ENCODE measurements at places on chromosomes 6 and 20. TPM values are rescaled to one million over a fixed set of nuclear protein-coding genes. Genes with fewer than 3 reads are reported as not detected.

The C2 gene
- total RNA-seq = 0.86 TPM

- no peaks in the 10 kb centered on the region for H3K27me3 ChIP-seq
- no peak overlapping the region for H3K27ac ChIP-seq
- H3K36me3 ChIP-seq = no peaks in the 10 kb centered on the region
- H3K4me3 ChIP-seq = no peak overlapping the region
Observed at GRCh38 chr20:3326779-3327521, 80.5 kb downstream of the DNAAF9 start.

DNA sequence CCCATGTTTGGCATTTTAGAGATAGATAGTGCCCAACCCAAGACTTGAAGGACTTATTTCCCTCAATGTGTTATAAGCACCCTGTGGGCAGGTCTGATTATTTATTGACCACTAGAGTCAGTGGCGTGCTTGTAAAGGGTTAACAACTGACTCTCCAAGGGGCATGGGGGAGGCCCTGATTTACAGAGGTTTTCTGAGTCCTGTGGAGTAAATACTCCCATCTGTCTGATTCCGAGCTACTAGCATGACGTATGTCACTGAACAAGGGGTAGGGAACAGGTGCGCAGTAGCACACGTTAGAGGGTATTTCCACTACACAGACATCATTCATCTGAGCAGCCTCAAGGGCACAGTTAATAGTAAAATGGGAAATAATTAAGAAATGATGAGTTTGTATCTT, 17.4 kb upstream of the TRAM2 start:
- no peak overlapping the region for H3K27ac ChIP-seq
- H3K4me1 ChIP-seq = no peaks in the 10 kb centered on the region
- no peak for DNase-seq
- no peak overlapping the region for H3K4me3 ChIP-seq
- no peaks in the 10 kb centered on the region for H3K27me3 ChIP-seq

GRCh38 chr6:124775121-124775520, 187.1 kb upstream of the RNF217 start:
- H3K27me3 ChIP-seq = no peaks in the 10 kb centered on the region
- no peaks in the 10 kb centered on the region for H3K36me3 ChIP-seq
- no peak overlapping the region for H3K27ac ChIP-seq
- no peak overlapping the region for H3K4me3 ChIP-seq
- no peak for DNase-seq
- no peaks in the 10 kb centered on the region for H3K4me1 ChIP-seq

The DDO gene
- total RNA-seq = not detected

The COL11A2 gene
- 2.0 TPM for total RNA-seq
